ENCODE measurements at places on chromosomes 7 and 10.

DNA sequence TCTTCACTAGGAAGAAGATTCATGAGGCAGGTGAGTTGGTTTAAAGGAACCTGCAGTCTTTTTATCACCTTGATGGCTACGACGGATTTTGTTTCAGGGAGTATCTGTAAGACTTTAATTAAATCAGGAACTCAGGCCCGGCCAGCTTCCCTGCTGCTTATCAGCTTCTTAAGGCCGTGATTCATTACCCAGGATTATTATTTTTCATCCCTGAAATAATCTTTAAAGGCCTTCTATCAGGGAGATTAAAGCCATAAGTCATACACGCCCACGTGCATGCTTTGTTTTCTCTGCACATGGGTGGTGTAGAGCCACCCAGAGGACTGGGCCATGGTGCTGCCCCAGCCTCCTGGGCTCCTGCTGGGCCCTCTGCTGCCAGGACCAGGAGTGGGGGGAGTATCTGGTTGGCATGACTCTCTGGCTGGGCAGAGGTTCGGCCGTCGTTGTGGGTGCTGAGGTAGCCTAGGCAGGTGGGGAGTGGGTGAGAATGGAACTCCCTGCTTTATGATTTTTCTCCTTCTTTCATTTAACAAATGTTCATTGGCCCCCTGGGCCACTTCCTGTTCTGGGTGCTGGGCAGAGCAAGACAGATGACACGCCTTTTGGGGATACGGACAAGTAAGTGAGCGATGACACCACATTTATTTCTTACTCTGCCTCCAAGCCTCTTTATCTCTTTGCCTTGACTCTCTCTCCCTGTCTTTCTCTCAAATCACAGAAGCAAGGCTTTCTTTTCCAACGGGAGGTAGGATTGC, 39.0 kb upstream of the PCBD1 start:
- no peak for DNase-seq

DNA sequence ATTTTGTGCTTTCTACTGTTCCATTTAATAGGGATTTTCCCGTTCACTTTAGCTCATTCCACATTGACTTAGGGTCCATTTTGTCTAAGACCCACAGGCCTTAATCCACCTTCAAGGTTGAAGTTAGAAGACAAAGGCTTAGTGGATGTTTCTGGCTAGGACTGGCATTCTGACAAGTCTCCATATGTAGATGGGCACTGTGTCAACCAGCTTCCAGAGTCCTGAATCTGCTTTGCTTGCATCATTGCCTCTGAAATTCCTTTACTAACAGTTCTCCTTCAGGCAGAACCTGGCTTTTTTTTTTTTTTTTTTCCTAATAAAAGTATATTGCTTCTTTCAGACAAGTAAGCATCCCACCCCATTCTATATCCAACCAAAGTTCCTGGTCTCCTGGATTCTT, 69.6 kb upstream of the PDCD4 start:
- no peak for DNase-seq

GRCh38 chr10:29600821-29601220, 34.0 kb downstream of the SVIL start:
- no peak for DNase-seq

- DNase-seq, result no peak
Measured at GRCh38 chr7:114822131-114822530, 99.8 kb upstream of the MDFIC start.

GRCh38 chr7:30231271-30231670, 53.1 kb upstream of the ZNRF2 start:
- DNase-seq, result no peak
